ENCODE measurements at places on chromosomes 16 and 17.

GRCh38 chr16:11312718-11313492 is 31.8 kb upstream of the PRM1 start:
- peak; percentile 49 for DNase-seq

DNA sequence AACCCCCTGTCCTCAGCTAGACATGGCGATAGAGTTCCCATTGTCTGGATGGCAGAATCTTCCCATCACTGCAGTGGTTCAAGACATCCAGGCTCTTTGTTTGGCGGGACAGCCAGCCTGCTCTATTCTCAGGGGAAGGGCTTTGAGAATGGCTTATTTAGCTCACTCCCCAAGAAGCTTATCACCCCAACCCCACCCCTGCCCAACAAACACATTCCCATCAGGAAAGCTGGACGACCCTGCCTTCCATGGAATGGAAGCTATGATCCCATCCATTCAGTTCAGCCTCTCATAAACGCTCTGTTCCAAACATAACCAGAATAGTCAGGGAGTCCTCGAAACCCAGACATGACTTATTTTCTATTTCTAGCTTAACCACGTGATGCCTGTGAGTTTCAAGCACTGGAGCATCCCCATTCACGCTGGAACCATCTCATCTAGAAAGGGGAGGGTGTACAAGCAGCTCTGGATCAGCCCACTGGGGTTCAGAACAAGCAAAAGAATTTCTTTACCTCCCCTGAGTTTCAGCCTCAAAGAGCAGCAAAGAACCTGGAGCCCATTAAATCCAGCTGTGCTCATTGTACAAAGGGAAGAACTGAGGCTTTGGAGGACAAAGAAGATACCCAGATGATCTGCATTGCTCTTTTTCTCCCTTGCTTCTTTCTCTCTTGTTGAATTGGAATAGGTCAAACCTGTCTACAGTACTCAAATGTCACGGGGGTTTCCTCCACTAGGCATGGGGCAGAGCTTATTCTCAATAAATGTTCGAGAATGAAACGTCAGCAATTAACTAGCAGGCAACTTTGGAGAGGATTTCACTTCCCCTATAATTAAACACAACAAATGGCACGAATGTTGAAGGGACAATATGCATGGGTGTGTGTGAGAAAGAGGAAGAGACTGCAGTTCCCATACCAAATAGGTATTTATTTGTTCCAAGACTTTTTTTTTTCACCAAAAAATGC is 93.1 kb downstream of the XYLT1 start:
- no peak for DNase-seq

DNA sequence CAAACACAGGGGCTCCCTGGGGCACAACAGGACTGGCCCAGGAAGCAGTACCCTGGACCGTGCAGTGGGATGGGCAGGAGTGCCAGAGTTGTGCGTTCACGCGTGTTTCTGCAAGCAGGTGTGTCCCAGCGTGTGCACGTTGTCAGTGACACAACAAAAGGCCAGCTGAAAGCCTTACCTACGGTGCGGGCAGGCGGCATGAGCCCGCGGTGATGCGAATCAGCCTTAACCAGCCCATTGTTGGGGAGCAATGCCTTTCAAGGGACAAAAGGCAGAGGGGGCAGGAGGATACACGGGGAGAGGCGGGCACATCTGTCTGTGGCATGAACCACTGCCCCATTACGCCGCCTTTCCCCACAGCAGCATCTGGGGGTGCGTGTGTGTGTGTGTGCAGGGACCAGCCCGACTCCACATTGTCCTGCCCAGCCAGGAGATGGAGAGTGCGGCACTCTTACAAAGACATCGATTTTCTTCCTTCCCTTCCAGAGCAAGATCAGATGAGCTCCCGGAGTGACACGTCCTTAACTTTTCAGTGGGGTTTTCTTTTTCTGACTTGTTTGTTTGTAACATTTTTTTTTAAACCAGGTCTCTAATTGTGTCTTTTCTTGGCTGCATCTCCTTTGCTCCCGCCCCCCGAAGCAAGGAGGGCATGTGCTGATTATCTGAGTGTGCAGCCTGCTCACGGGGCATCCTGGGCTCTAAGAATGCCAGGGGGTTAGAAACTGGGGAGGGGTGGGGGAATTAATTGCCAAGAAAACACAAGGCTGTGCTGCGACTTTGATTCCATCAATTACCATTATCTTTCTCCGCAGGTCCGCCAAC is 158.1 kb downstream of the ZNF423 start:
- no peak for DNase-seq

DNA sequence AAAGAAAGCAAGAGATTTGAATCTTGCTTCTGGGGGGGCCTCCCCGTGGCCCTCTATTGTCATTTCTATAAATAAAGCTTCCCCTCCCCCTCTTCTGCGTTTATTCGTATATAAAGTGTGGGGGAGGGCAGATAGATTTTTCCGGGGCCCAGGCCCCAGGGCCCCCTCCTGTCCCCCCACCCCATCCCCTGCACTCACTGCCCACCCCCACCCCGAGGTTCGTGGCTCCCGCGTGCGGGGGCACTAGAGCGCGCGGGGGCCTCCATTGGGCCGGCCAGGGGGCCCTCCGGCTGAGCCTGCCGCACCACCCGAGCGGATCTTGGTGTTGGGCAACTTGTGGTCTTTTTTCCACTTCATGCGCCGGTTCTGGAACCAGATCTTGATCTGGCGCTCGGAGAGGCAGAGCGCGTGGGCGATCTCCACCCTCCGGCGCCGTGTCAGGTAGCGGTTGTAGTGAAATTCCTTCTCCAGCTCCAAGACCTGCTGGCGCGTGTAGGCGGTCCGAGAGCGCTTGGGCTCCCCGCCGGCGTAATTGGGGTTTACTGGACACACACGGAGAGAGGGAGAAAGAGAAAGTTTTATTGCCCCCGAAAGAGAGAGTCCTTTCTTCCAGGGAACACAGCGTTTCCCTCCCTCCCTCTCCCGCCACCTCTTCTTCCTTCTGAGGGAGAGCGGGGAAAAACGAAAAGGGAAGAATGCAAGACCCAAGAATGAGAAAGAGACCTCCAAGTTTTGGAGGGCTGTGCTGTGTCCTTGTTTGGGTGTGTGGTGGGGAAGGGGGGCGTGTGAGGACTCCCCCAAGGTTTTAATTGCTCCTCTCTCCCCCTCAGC is 1.5 kb downstream of the HOXB4 start:
- no peak for DNase-seq

GRCh38 chr17:58537266-58537665 is 22.8 kb upstream of the MTMR4 start:
- no peak for DNase-seq

DNA sequence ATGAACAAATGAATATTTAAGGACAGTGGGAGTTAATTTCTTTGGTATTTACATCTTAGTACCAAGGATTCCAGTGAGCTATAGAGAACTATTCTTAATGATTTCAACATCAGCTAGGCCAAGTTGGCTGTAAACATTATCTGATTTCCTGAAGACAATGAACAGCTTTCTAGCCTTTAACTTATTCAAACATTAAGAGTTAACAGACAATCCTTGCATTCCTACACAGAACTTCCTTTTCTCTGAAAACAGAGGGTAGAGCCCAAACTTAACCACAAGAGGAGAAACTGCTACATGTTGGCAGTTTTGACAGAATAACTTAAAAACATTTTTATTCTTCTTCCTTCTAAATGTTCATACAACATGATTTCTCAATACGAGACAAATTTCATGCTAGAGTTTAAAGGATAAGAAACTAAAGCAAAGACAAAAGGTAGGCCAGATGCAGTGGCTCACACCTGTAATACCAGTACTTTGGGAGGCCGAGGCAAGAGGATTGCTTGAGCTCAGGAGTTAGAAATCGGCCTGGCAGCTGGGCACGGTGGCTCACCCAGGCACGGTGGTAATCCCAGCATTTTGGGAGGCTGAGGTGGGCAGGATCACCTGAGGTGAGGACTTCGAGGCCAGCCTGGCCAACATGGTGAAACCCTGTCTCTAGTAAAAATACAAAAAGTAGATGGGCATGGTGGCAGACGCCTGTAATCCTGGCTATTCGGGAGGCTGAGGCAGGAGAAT is 4.4 kb downstream of the CRLF3 start:
- no peak for DNase-seq
